Upper lobe of left lung (tissue), 6 donors: ENCODE measurements at places on chromosomes 5 and 9.

DNA sequence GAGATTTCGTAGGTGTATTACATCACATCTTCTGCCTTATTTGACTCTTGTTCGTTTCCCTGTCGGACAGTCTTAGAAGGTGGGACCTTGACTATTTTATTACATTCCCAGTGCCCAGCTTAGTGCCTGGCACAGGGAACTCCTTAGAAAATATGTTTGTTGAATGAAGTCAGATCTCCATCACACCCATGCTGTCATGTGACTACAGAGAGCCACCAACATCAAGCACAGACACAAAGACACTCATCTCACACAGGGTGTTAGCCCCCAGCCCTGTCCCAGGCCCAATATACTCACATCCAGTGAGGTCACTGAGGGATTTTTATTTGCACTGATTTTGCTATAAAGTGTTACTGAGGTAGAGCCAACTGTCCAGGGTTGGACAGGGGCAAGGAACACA, 692 bp upstream of the SRA1 start:
- no peak for DNase-seq

DNA sequence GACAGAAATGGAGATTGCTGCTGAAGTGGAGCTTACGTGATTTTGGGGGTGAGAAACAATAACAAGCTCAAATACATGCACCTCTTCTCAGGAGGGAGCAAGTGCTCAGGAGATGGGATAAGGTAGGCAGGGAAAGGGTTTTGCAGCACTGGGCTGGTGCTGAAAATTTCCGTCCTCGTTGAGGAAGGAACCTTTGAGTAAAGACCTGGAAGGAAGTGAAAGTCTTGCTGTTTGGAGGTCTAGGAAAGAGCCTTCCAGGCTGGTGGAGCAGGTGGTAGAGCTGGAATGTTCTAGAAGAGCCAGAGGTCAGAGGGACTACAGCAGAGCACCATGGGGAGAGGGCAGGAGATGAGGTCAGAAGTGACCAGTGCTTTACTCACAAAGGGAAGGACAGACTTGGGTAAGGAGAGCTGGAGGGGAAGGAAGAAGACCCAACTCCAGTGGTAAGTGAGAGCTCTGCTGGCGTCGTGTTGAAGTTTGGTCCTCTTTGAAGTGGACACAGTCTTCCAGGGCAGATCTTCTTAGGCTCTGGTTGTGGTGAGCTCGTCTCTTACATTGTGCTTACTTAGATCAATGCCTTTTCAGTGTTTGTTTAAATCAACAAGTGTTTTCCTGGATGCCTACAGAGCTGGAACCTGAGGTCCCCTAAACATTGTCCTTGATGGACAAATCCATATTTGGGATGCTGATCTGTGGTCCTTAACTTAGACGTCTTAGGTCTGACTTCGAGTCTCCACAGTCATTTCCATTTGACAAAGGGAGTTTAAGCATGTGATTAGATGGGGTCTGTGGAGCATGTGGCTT, 21.0 kb downstream of the ANKRD33B start:
- DNase-seq = no peak

GRCh38 chr5:81249240-81249639, 16.1 kb downstream of the CKMT2 start:
- DNase-seq = no peak

- no peak for DNase-seq
Observed at GRCh38 chr5:172999372-172999973, 15.9 kb downstream of the ATP6V0E1 start.

DNA sequence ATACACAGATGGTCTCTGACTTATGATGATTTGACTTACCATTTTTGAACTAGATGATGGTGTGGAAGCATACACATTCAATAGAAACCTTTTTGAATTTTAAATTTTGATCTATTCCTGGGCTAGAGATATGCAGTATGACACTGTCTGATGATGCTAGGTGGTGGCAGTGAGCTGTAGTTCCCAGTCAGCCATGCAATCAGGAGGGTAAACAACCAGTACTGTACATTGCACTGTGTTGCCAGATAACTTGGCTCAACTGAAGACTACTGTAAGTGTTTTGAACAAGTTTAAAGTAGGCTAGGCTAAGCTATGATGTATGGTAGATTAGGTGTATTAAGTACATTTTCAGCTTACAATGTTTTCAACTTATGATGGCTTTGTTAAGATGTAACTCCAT, 859.1 kb upstream of the ARRDC3 start:
- DNase-seq = no peak

GRCh38 chr9:94861589-94862272, 135.2 kb downstream of the AOPEP start:
- no peak for DNase-seq

GRCh38 chr9:20509466-20509865, 112.8 kb downstream of the MLLT3 start:
- DNase-seq = no peak

GRCh38 chr5:135106610-135107471, 72.8 kb upstream of the PITX1 start:
- DNase-seq = peak; percentile 64

- DNase-seq = no peak
Observed at GRCh38 chr9:129270903-129271431, 92.9 kb upstream of the IER5L start.
